Activated naive CD4-positive, alpha-beta T cell treated with anti-CD3 and anti-CD28 coated beads for 36 hours (primary cell): ENCODE measurements at places on chromosomes 1 and 21. TPM values are rescaled to one million over a fixed set of nuclear protein-coding genes. Genes with fewer than 3 reads are reported as not detected.

IL22RA1 gene
- not detected for total RNA-seq

GPATCH4 gene
- 38.3 TPM for total RNA-seq

GSTM5 gene
- not detected for total RNA-seq

TNNT2 gene
- total RNA-seq, result not detected

CD52 gene
- 141 TPM for total RNA-seq

AMY1C gene
- not detected for total RNA-seq

S100A9 gene
- 1.7 TPM for total RNA-seq

SUSD4 gene
- total RNA-seq, result 1.1 TPM

FCRL1 gene
- not detected for total RNA-seq

TBX19 gene
- total RNA-seq, result 1.5 TPM

DNA sequence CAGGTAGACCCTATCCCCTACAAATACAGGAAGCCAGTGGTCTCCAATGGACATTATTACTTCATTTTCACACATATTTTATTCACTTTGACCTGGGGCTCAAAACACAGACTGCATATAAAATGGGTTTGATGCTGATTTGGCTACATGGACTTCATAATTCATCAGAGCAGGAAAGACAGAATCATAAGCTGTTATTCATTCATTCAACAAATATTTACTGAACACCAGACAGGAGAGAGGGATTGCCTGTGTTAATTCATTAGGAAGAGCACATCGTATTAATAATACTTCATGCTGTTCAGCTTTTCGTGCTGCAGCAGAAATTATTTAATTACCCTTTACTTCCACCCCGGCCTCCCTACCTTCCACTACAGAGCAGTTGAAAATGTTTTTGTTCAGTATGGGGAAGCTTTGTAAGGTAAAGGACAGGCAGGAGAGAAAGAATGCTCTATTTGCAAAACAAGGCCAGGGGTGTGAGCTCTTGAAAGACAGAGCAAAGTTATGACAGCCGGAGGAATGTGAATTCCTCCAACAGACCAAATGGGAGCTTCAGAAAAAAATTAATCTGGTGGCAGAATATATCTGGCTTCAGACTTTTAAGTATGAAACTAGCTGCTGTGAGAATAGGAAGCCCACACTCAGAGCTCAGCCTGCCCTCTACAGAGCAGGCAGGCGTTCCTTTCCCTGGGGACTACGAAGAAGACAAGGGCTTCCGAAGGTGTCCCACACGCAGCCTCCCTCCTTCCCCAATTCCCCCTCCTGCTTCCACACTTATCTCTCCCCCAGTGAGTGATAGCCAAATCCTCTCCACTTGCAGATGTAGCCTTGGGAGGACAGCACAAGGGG lies 58.0 kb downstream of the MDM4 start:
- H3K27ac ChIP-seq, result no peak overlapping the region
- H3K4me3 ChIP-seq, result no peak overlapping the region
- H3K4me1 ChIP-seq, result peaks cover 13% of the 10 kb centered on the region
- H3K27me3 ChIP-seq, result no peaks in the 10 kb centered on the region
- H3K36me3 ChIP-seq, result peaks cover 21% of the 10 kb centered on the region

DNA sequence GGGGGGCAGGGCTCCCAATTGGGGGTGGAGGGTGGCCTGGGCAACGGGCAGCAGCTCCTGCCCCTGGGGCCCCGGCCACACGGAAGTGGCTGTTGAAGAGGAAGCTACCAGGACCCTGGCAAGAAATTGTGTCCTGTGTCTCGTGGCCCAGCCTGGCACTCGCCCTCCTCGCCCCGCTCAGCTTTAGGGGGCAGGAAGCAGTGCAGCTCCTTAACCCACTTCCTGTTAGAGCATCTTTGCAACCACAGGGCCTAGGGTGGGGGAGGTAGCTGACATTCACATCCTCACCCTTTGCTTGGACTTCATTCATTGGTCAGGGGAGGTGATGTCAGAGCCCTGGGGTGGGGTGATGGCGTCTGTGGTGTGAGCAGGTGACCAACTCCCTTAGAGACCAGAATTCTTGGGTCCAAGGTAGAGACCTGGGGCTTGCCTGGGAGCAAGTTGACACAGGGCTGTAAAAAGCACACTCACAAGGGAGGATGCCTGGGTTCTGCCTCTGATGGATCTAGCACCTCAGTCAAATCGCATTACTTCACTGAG lies at the start of gene ARHGAP30:
Gene ARHGAP30 (minus strand): TSS at position 161 of the 540 bp plus-strand sequence. CDS start 267 bp downstream, outside the sequence.
- DNase-seq, result peak; percentile 96
- no peaks in the 10 kb centered on the region for H3K27me3 ChIP-seq
- H3K4me3 ChIP-seq, result peak within 1 kb of the TSS; percentile 95

GRCh38 chr1:77339326-77339725 lies 57.5 kb downstream of the AK5 start:
- no peak for DNase-seq
- H3K27me3 ChIP-seq, result no peaks in the 10 kb centered on the region
- no peak overlapping the region for H3K27ac ChIP-seq
- no peak overlapping the region for H3K4me3 ChIP-seq

DNA sequence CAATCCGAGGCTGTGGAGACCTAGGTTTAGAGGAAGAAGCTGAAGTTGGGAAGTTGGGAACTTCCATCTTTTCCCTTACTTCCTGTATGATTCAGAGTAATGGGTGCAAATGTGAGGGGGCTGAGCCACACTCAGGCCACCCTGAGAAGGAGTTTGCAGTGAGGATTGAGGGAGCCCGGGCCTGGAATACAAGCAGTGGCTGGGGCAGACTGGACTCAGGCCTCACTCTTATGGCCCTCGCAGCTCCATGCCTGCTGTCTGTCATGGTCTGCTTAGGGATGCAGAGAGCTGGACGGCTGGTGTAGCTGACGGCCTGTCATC lies 73.7 kb upstream of the RAB4A start:
- no peak for DNase-seq
- H3K27ac ChIP-seq, result no peak overlapping the region
- no peak overlapping the region for H3K4me3 ChIP-seq
- no peaks in the 10 kb centered on the region for H3K36me3 ChIP-seq

DNA sequence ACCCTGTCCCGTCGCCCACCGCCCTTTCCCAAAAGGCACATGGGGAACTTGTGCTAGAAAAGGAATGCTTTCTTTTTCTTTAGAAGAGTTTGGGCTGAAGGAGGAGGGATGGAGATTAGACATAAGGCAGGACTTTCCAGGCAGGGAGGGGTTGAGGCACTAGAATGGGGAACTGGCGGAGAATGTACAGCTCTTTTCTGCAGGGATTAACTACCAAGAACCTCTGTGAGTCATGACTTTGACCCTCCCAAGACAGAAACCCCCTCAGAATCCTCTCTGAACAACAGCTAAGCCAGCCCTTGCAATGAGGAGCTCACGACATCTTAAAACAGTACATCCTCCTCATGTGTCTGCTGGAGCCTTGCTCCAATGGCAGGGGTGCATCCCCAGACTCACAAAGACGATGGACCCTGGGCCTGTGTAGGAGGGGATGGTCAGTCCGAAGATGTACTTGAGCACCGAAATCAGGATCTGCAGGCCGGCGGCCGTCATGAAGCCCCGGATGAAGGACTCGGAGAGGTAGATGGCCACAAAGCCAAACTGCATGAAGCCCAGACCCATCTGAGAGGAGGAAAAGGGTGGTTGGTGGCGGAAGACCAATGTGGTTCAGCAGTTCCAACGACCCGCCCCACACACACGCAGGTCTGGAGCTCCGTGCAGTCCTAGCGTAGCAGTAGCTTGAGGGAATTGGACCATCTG lies 13.6 kb downstream of the SLC26A9 start:
- no peaks in the 10 kb centered on the region for H3K36me3 ChIP-seq
- DNase-seq, result no peak
- no peaks in the 10 kb centered on the region for H3K4me1 ChIP-seq
- no peak overlapping the region for H3K27ac ChIP-seq

GRCh38 chr1:149849947-149850360 lies 49.4 kb upstream of the BOLA1 start:
- peak; percentile 27 for DNase-seq
- peaks cover 2% of the 10 kb centered on the region for H3K36me3 ChIP-seq
- peak overlapping the region; percentile 86 for H3K27ac ChIP-seq
- H3K4me3 ChIP-seq, result peak overlapping the region; percentile 81

GRCh38 chr1:112264010-112264409 lies 132.0 kb upstream of the CTTNBP2NL start:
- H3K36me3 ChIP-seq, result no peaks in the 10 kb centered on the region
- H3K4me3 ChIP-seq, result no peak overlapping the region
- DNase-seq, result no peak
- no peaks in the 10 kb centered on the region for H3K4me1 ChIP-seq

GRCh38 chr1:233873666-233874065 lies 30.8 kb upstream of the SLC35F3 start:
- H3K27me3 ChIP-seq, result no peaks in the 10 kb centered on the region
- H3K36me3 ChIP-seq, result no peaks in the 10 kb centered on the region
- H3K4me1 ChIP-seq, result no peaks in the 10 kb centered on the region
- no peak overlapping the region for H3K4me3 ChIP-seq

DNA sequence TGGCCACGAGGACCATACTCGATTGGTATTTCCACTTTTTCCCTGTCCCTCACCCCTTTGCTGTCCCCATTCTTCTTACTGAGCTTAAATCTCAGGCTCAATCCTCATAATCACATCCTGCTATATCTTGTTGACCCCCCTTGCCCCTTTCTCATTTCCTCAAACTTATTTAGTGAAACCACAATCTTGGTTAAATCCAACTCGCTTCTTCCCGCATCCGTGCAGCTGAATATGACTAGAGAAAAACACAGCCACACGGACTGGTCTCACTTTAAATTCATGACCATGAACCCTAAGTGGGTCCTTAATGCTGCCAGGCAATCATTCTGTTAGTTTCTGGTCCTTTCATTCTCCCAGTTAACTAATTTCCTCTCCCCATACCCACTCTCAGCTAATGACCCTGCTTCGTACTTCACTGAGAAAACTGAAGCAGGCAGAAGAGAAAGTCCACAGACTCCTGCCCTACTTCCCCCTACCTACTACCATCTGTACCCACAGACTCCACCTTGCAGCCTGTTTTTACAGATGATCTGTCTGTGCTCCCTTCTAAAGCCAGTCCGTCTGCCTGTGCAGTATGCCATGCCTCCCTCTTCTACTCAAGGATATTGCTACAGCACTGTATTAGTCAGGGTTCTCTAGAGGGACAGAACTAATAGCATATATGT lies 96.8 kb upstream of the LMO4 start:
- no peak overlapping the region for H3K4me3 ChIP-seq
- no peaks in the 10 kb centered on the region for H3K36me3 ChIP-seq
- H3K27ac ChIP-seq, result no peak overlapping the region
- DNase-seq, result no peak
- no peaks in the 10 kb centered on the region for H3K4me1 ChIP-seq

DNA sequence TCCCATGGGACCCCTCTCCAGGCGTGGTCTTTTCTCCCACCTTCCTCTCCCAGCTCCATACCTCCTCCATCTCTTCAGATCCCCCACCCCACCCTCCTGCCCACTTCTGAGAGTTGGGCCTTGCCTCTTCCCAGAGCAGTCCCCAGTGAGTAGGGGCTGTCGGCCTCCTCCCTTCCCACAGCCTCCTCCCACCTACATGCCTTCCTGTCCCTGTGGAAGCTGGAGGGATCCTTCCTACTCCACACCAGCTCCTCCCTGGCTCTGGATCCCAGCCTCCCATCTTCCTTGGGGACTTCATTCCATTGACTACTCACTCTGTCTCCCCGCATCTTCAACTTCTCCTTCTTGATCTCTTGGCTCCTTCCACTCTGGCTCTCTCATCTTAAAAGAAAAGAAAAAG lies 24.9 kb downstream of the KCNQ4 start:
- H3K36me3 ChIP-seq, result no peaks in the 10 kb centered on the region
- no peak for DNase-seq
- no peak overlapping the region for H3K4me3 ChIP-seq
- H3K27ac ChIP-seq, result no peak overlapping the region
- H3K4me1 ChIP-seq, result peaks cover 19% of the 10 kb centered on the region

GRCh38 chr1:62424411-62424810 lies 12.4 kb upstream of the USP1 start:
- no peak overlapping the region for H3K27ac ChIP-seq
- H3K36me3 ChIP-seq, result no peaks in the 10 kb centered on the region
- no peak for DNase-seq
- no peak overlapping the region for H3K4me3 ChIP-seq
- H3K27me3 ChIP-seq, result no peaks in the 10 kb centered on the region

GRCh38 chr1:148318123-148318903 lies 164.8 kb downstream of the PPIAL4G start:
- H3K27me3 ChIP-seq, result peaks cover 2% of the 10 kb centered on the region
- peak overlapping the region; percentile 77 for H3K4me3 ChIP-seq
- H3K27ac ChIP-seq, result peak overlapping the region; percentile 79
- peaks cover 34% of the 10 kb centered on the region for H3K4me1 ChIP-seq

GRCh38 chr1:42189931-42190853 lies 25.6 kb upstream of the GUCA2A start:
- no peak overlapping the region for H3K4me3 ChIP-seq
- peaks cover 6% of the 10 kb centered on the region for H3K4me1 ChIP-seq
- no peaks in the 10 kb centered on the region for H3K27me3 ChIP-seq
- no peak overlapping the region for H3K27ac ChIP-seq

DNA sequence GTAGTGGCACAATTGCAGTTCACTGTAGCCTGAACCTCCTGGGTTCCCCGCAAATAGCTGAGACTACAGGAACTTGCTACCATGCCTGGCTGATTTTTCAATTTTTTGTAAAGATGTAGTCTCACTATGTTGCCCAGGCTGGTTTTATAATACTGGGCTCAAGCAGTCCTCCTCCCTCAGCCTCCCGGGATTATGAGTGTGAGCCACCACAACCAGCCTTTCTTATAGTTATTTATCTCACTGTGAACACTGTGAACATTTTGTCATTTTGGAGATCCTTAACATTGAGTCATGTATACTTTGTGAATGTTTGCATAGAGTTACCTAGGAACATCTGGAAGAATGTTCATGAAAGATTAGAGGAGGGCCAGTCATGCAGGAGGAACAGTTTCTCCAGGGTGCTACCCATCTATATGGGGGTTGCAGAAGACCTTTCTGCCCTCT lies 127.1 kb upstream of the CACYBP start:
- no peak overlapping the region for H3K27ac ChIP-seq
- DNase-seq, result no peak
- peaks cover 33% of the 10 kb centered on the region for H3K4me1 ChIP-seq
- H3K36me3 ChIP-seq, result peaks cover 5% of the 10 kb centered on the region
- no peak overlapping the region for H3K4me3 ChIP-seq

GRCh38 chr1:224747578-224747977 lies 131.5 kb downstream of the CNIH3 start:
- peak; percentile 29 for DNase-seq
- H3K27me3 ChIP-seq, result peaks cover 15% of the 10 kb centered on the region
- H3K4me3 ChIP-seq, result no peak overlapping the region
- H3K36me3 ChIP-seq, result no peaks in the 10 kb centered on the region

DNA sequence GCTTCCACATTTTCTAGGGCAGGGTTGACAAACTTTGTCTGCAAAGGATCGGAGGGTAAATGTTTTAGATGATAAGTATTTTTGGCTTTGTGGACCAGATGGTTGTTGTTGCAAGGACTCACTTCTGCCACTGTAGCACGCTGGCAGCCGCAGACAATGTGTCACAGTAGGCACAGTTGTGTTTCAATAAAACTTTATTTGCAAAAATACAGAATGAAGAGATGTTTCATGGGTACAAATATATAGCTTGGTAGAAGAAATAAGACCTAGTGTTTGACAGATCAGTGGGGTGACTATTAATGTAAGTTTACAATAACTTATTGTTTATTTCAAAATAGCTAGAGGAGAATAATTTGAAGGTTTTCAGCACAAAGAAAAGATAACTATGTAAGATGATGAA lies 127.8 kb downstream of the GRIK3 start:
- no peak for DNase-seq
- H3K4me1 ChIP-seq, result no peaks in the 10 kb centered on the region
- H3K27me3 ChIP-seq, result peaks cover 6% of the 10 kb centered on the region
- H3K4me3 ChIP-seq, result no peak overlapping the region
- H3K36me3 ChIP-seq, result no peaks in the 10 kb centered on the region

- H3K4me1 ChIP-seq, result peaks cover 3% of the 10 kb centered on the region
- no peak overlapping the region for H3K27ac ChIP-seq
These were observed 220.0 kb downstream of the SETD4 start for GRCh38 chr21:35840197-35840799.
